ENCODE measurements at places on chromosomes 16 and 17.
A peak's percentile ranks its signal among the peaks of the same experiment; 100 is the strongest.

GRCh38 chr16:73418691-73419090, 370.8 kb upstream of the ZFHX3 start:
- no peak for DNase-seq

GRCh38 chr17:75288770-75289114, 491 bp downstream of the SLC25A19 start:
- peak; percentile 55 for DNase-seq

DNA sequence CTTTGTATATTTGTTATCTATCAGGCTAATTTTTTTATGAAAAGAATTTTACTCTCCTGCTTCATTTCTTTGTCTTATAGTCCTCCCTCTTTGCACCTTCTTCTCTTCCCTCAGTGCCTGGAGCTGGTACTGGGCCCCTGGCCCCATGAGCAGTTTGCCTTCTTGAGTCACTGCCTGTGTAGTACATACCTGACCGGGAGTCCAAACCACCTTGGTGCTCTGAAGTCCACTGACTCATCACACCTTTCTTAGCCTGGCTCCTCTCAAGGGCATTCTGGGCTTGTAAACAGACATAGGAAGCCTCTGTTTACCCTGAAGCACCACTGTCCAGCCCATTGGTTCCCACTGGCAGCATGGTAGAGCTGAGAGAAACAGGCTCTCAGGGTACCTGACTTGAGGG, 11.0 kb upstream of the TACO1 start:
- DNase-seq: no peak

- DNase-seq: no peak
These were observed 23.8 kb downstream of the TOM1L1 start for GRCh38 chr17:54924405-54924804.

DNA sequence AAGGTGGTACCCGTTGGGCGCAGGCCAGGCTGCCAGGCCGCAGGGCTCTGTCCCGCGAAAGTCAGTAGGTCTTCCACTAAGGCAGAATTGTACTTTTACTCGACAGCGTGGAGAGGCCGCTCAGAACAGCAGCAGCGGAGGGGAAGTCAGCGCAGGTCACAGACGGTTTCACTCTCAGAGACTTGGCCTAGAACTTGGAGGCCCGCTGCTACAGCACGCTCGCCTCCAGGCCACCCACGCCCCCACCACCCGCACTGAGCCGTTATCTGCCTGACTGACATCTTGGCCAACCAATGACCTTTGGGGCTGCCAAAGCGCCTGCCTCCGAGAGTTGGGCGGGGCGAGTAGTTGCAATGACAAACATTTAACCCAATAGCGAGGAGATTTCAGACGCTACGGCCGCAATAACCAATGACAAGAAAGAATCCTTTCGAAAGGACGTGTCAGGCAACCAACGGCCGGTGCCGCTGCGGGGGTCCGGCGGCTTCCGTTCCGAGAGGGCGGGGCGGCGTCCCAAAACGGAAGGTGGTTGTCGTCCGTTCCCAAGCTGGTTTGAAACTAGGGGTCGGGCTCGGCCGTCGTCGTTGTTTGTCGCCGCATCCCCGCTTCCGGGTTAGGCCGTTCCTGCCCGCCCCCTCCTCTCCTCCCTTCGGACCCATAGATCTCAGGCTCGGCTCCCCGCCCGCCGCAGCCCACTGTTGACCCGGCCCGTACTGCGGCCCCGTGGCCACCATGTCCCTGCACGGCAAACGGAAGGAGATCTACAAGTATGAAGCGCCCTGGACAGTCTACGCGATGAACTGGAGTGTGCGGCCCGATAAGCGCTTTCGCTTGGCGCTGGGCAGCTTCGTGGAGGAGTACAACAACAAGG, at the start of gene DCAF7:
Gene DCAF7 (plus strand): TSS at position 532 of the 871 bp plus-strand sequence. CDS start 201 bp downstream, at position 733.
- DNase-seq: peak; percentile 99

DNA sequence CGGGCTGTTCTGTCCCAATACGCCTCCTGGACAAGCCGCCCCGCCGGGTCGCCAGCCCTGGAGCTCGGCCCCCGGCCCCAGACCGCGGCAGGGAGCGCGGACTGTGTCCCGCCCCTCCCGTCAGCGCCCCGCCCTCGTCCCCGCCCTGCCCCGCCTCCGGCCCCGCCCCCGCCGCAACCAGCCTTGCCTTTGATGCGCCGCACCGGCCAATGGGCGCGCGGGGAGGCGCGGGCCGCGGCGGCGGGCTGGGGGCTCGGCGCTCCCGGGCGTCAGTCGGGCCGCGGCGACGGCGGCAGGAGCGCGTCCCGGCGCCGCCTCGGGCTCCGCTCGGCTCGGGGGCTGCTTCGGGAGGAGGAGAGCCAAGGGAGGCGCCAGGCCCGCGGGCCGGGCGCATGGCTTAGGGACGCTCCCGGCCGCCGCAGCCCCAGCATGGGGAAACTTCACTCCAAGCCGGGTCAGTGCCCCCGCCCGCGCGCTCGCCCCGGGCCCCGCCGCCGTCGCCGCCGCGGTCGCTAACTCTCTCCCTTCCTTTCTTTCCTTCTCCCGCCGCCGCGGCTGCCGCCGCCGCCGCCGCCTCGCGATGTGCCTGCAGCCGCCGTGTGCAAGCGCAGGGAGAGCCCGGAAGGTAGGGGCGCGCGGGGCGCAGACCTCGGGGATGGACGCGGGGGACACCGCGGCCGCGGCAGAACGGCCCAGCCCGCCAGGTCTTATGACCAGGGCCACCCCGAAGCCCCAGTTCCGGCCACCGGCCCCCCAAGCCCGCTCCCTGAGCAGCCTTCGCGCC, at the start of gene NKD1:
Gene NKD1 (plus strand): TSS at position 272 of the 784 bp plus-strand sequence. CDS start 158 bp downstream, at position 430.
- DNase-seq: peak; percentile 76

- DNase-seq: no peak
These were observed 976 bp downstream of the ABCC3 start for GRCh38 chr17:50635732-50635981.
